ENCODE measurements at places on chromosomes 12 and 14. TPM values are rescaled to one million over a fixed set of nuclear protein-coding genes. Genes with fewer than 3 reads are reported as not detected.

GRCh38 chr12:22410486-22410885 lies 76.0 kb upstream of the ST8SIA1 start:
- peaks cover 6% of the 10 kb centered on the region for H3K27me3 ChIP-seq
- no peaks in the 10 kb centered on the region for H3K4me1 ChIP-seq
- no peak overlapping the region for H3K27ac ChIP-seq
- H3K36me3 ChIP-seq, result no peaks in the 10 kb centered on the region
- H3K4me3 ChIP-seq, result no peak overlapping the region

GRCh38 chr12:112464605-112465004 lies 45.9 kb downstream of the PTPN11 start:
- peaks cover 19% of the 10 kb centered on the region for H3K36me3 ChIP-seq
- peaks cover 10% of the 10 kb centered on the region for H3K4me1 ChIP-seq
- H3K27me3 ChIP-seq, result no peaks in the 10 kb centered on the region
- no peak overlapping the region for H3K4me3 ChIP-seq
- no peak for DNase-seq
- no peak overlapping the region for H3K27ac ChIP-seq

- H3K4me3 ChIP-seq, result no peak overlapping the region
- H3K27me3 ChIP-seq, result peaks cover 8% of the 10 kb centered on the region
- no peak overlapping the region for H3K27ac ChIP-seq
- no peaks in the 10 kb centered on the region for H3K36me3 ChIP-seq
- no peak for DNase-seq
Measured at GRCh38 chr14:93943052-93943451, 15.9 kb downstream of the FAM181A start.

GRCh38 chr12:89085421-89085820 lies 266.9 kb downstream of the DUSP6 start:
- DNase-seq, result no peak
- peaks cover 3% of the 10 kb centered on the region for H3K36me3 ChIP-seq
- H3K27me3 ChIP-seq, result peaks cover 5% of the 10 kb centered on the region
- H3K27ac ChIP-seq, result no peak overlapping the region

The SHMT2 gene
- polyA plus RNA-seq, result 183 TPM

- no peak overlapping the region for H3K27ac ChIP-seq
- no peak for DNase-seq
- no peaks in the 10 kb centered on the region for H3K36me3 ChIP-seq
- no peaks in the 10 kb centered on the region for H3K27me3 ChIP-seq
Measured at GRCh38 chr14:95229749-95230148, 72.4 kb upstream of the DICER1 start.

The THTPA gene
- polyA plus RNA-seq, result 24.5 TPM

- H3K36me3 ChIP-seq, result no peaks in the 10 kb centered on the region
- H3K4me3 ChIP-seq, result peak overlapping the region; percentile 93
- H3K4me1 ChIP-seq, result peaks cover 37% of the 10 kb centered on the region
- no peaks in the 10 kb centered on the region for H3K27me3 ChIP-seq
- peak overlapping the region; percentile 98 for H3K27ac ChIP-seq
Measured at GRCh38 chr12:116358536-116358892, 81.0 kb upstream of the MED13L start.

GRCh38 chr14:52018252-52018651 lies 28.9 kb downstream of the RTRAF start:
- H3K4me1 ChIP-seq, result no peaks in the 10 kb centered on the region
- H3K4me3 ChIP-seq, result no peak overlapping the region
- no peak overlapping the region for H3K27ac ChIP-seq
- no peak for DNase-seq

GRCh38 chr12:66482351-66483203 lies 180.3 kb downstream of the HELB start:
- H3K4me3 ChIP-seq, result no peak overlapping the region
- no peaks in the 10 kb centered on the region for H3K4me1 ChIP-seq
- H3K27ac ChIP-seq, result no peak overlapping the region
- H3K36me3 ChIP-seq, result no peaks in the 10 kb centered on the region

DNA sequence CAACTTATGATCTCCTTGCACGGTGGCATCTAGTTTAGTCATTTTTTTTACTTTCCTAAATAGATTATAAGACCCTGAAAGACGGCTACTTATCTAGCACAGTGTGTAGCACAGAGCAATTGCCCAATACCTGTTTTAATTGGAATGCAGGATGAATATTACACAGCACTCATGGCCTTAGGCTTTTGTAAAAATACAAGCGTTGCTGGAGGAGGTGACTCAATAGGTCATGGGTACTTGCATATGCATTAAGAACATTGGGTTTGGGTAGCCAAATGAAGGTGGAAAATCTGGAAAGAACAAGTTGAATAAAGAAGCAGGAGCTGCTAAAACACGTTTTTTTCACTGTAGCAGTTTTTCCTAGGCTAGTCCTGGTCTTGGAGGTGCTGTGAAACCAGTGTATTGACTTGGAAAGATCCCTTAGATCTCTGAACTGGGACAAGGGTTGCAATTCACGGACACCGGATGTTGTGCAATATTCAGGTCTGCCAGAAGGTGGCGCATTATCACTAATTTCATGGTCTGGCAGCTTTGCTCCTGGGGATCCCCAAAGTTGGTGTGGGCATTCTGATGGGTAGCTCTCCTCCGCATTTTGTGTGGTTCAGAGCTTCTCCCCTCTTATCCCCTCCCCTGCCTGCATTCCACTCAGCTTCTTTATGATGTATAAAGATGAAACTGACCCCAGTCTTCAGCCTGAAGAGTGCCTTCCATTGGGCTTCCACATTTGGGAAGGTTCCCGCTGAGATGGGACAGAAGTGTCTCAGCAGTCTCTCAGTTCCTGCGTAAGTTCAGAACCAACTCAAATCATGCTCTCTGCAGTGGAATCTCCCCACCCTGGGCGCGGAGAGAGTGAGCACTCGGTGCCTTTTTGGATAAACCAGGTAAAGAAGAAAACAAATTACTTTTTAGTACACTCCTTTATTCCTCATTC lies 278.3 kb downstream of the NRXN3 start:
- H3K27ac ChIP-seq, result no peak overlapping the region
- H3K27me3 ChIP-seq, result peaks cover 6% of the 10 kb centered on the region
- H3K4me1 ChIP-seq, result no peaks in the 10 kb centered on the region
- H3K4me3 ChIP-seq, result no peak overlapping the region
- no peak for DNase-seq
- H3K36me3 ChIP-seq, result no peaks in the 10 kb centered on the region

GRCh38 chr12:69345077-69345476 lies 3.1 kb upstream of the LYZ start:
- no peak for DNase-seq
- peaks cover 6% of the 10 kb centered on the region for H3K27me3 ChIP-seq
- no peak overlapping the region for H3K4me3 ChIP-seq
- peaks cover 7% of the 10 kb centered on the region for H3K4me1 ChIP-seq
- H3K36me3 ChIP-seq, result no peaks in the 10 kb centered on the region
- no peak overlapping the region for H3K27ac ChIP-seq

The GSG1 gene
- polyA plus RNA-seq, result not detected

GRCh38 chr12:59861635-59862034 lies 265.8 kb downstream of the SLC16A7 start:
- no peaks in the 10 kb centered on the region for H3K27me3 ChIP-seq
- H3K27ac ChIP-seq, result no peak overlapping the region
- DNase-seq, result no peak

The TAS2R46 gene
- polyA plus RNA-seq, result not detected

DNA sequence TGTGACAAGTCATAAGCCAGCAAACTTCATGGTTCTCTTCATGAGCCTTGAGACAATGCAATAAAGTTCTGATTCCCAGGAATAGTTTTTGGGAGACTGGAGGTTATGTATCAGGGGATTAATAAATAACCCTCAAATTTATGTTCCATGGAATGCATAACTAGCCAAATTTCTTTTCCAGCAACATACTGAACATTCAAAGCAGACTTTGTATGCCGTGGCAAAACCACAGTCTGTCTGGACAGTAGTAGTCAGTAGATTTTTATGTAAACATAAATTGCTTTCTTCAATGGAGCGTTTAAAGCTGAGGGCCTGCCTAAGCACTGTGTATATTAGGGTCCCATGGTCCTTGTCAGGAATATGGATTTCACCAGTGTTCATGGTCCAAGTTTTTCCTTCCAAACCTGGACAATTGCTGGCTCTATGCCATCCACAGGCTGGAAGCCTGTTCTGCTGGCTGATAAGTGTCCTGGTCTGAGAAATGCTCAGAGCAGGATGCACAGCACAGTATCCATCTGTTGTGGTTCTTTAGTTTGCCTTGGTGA lies 144.9 kb downstream of the SRGAP1 start:
- H3K27ac ChIP-seq, result no peak overlapping the region
- no peak for DNase-seq
- no peak overlapping the region for H3K4me3 ChIP-seq
- peaks cover 6% of the 10 kb centered on the region for H3K4me1 ChIP-seq
- no peaks in the 10 kb centered on the region for H3K36me3 ChIP-seq

DNA sequence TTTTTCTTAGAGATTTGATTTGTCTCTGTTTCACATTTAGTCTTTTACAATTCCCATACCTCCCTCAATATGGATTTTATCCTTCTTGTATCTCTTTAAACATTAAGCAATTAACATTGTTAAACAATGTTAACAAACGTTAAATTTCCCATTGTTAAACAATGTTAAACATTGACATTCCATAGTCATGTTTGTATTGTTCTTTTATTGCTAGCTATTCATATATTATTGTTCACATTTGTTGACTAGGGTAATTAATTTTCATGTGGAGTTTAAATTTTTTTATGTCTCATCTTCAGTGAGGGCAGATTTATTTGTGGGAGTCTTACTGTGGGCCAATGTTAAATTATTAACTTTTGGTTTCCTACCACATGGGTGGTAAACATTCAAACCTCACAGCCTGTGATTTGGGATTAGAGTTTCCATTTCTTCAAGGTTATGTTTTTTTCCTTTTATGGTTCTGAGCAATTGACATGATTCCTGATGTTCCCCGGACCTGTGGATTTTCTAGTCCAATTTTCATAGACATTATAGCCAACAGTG lies 294.3 kb downstream of the ALG10B start:
- no peak overlapping the region for H3K27ac ChIP-seq
- no peak for DNase-seq
- H3K27me3 ChIP-seq, result no peaks in the 10 kb centered on the region
- H3K4me1 ChIP-seq, result no peaks in the 10 kb centered on the region

The SPIC gene
- polyA plus RNA-seq, result not detected

DNA sequence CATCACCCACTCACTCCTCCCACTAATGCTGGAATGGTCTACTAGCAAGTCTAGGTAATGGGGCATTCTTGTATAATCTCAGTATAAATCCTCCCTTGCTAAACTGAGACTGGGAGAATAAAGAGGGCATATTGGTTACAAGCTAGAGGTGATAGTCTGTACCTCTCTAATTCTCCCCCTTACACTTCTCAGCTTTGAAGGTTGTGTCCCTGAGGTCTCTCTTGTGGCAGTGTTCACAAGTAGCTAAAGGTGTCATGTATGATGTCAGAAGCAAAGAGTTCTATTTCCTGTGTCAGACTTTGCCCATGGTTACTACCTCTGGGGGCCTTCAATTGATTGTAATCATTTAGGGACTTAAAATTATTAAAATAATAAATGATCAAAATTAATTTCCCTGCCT lies 26.6 kb upstream of the CCDC196 start:
- H3K36me3 ChIP-seq, result peaks cover 6% of the 10 kb centered on the region
- H3K27ac ChIP-seq, result no peak overlapping the region
- H3K4me1 ChIP-seq, result no peaks in the 10 kb centered on the region
- DNase-seq, result no peak

Data from naive B cell (primary cell).